ENCODE measurements at places on chromosomes 16 and 17.

DNA sequence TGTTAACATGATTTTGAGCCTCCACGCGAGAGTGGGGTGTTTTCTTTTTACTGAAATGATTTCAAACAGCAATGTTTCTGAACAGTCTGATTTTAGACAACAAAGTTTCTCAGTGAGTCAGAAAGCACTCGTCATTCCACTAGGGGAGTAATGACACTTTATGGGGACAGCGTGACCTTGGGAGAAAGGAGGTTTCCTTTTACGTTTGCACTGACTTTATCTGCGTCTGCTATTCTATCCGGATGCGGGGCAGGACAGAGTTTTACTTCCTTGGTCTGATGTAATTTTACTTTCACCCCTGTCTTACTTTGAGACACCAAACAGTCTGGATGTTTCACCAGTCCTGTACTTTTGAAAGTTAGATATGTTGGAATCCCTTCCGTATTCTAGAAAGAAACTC, 20.7 kb downstream of the SLC47A1 start:
- no peak for DNase-seq

DNA sequence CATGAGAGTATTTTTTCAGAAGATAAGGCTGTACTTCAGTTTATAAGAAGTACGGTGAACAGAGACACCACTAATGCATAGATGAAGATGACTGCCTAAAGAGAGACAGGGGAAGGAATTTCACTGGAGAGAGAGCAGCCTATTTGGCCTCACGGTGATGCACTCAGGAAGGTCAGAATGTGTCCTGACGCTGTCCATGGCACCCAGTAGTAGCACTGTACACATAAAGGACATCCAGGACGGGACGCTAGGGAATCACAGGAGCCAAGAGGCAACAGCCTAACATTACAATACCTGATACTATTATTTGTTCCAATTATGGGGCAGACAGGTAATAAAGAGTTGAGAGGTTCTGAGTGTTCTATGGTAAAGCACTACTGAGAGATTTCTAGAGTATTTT, 24.9 kb upstream of the LRRC37A start:
- no peak for DNase-seq

- DNase-seq, result no peak
Observed at GRCh38 chr17:27810902-27811557, 10.7 kb upstream of the NOS2 start.

DNA sequence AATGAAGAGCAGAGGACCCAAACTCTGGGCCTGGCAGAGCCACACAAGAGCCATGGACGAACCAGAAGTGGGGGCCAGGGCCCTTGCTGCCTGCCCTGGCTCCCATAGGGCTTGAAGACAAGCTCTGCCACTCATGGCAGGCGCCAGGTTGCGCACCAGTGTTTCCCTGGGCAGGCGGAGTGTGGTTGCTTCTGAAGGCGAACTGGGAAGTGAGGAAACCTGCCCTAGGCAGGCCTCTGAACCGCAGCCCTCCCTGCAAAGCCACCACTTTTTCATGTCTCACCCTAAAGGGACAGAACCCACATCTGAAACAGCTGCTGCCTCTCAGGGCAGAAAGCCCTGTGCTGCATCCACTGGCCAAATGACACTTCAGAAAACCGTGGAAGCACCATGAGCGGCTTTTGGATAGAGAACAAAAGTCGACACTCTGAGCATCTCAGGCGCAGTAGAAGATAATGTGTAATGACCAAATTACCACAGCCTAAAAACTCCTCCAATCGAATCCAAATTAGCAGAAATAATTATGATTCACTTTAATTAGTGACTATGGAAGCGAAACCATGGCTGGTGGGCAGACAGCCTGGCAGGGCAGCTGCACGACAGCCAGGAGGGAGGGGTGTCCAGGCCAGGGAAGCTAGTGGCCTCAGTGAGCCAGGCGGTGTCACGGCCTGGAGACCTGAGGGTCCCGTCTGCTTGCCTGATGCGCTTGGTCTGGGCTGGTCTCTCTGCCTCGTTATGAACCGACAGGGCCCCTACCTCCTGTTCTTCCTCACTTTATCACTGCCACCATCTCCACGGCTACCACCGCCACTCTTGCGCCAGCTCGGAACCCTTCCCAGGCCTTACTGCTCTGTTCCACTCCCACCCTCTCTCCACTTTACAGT, 59.1 kb downstream of the PRMT7 start:
- DNase-seq, result no peak

DNA sequence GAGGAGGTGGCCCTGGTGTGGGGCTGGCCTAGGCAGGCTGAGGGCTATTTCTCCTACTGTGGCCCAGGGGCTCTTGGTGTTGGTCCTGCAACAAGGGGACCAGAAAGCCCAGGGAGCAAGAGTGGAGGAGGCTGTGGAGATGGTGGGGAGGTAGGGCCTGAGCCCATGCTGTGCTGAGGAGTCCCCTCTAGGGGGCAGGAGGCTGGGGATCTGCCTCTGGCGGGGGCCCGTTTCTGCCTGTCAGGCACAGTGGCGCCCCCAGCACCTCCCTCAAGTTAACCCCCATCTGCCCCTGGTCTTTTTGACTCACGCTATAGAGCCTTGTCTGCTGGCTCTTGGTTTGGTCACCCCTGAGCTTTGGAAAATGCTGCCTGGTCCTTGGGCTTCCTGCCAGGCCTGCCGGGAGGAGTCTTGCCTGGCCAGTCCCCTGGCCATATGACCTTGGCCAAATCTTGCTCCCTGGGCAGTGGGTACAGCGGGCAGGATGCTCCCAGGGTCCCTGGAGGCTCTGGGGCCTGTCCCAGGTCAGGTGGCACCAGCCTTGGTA, 5.9 kb downstream of the BAIAP2 start:
- DNase-seq, result no peak

- DNase-seq, result no peak
Observed at GRCh38 chr17:45575126-45575885, 84.8 kb upstream of the PLEKHM1 start.

GRCh38 chr16:50146479-50147435, 6.3 kb upstream of the TENT4B start:
- no peak for DNase-seq

DNA sequence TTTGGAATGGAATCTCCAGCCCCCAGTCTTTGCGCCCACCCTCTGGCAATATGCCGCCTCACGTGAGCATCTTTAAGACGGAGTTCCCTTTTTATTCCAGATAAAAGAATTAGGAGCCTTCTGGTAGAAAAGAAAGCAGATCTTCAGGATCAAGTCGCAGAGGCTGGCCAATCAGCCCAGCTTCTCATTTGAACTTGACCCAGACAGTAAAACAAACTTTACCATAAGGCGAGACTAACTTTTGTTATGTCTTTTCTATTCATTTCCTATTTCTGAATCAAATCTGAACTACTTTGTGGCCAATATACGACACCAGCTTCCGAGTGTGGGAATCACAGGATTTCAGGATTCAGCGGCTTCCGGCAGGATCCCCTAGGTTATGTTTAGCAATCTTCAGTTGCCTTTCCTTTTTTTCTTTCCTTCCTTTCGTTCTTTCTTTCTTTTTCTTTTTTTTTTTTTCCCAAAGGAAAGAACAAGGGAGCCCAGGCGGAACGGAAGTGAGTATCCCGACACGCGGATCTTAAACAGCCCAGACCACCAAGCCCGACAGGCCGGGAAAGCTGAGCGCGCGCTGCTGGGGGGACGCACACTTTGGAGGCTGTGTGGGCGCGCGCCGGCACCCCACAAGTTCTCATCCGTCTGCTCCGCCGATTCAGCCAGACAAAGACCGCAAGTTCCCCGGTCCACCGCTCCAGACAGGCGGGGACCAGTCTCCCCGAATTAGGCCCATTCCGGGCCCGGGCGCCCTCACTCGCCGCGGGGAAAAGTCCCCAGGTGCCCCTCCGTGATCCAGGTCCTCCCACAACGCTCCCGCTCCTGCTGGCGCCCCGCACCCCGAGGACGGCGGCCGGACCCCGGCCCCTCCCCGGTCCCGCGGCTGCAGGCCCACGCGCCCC, 633 bp downstream of the TBC1D16 start:
- peak; percentile 42 for DNase-seq

DNA sequence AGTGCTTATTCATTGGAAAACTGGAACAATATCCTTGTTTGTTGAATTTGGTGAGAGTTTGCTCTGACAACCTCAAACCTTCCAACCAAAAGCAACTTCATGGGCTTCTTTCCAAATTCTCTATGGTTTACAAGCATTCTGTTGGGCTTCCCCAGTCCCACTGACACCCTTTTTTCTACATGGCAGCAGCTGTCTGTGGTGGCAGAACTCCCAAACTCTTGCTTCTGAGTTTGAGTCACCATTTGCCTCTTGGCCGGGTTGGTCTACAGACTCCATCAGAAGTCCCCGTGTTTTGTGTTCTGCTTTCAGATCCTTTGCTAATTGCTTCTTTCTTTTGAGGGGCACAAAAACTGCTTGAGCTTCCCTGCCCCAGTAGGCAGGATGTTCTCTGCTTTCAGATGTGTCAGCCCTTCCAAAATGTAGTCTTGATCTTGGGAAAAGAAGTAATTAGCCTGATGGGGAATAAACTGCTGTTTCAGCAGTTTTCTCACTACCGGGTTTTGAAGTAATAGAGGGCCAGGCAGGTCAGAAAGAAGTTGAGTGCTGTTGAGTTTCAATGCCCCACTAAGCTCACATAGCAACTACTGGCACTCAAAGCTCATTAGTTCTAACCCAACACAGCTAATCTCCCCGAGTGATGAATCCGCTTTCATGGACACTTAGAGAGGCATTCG, 80.7 kb downstream of the HS3ST3A1 start:
- DNase-seq, result peak; percentile 96

- no peak for DNase-seq
Observed at GRCh38 chr17:48995974-48996721, 1.0 kb upstream of the IGF2BP1 start.

GRCh38 chr17:69173118-69173517, 31.4 kb upstream of the ABCA6 start:
- DNase-seq, result no peak

DNA sequence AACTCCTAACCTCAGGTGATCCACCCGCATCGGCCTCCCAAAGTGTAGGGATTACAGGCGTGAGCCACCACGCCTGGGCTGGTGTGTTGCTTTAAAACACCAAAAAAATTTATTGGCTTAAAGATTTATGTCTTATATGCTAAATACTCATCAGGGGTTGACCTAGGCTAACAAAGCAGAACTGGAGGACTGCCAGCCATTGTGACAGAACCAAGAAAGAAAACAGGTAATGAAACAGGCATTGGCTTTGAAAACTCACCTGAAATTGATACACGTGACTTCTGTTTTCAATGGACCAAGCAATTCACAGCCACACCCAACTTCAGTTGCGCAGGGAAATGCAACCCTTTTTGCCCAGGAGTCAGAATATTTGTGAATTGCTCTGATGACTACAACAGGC, 4.9 kb upstream of the PHAF1 start:
- DNase-seq, result no peak

All from fibroblast of lung (primary cell).